Lung microvascular endothelial cell (primary cell): ENCODE measurements at places on chromosomes 1 and 21. TPM values are rescaled to one million over a fixed set of nuclear protein-coding genes. Genes with fewer than 3 reads are reported as not detected.

GLIS1 gene
- not detected in 2 replicates for total RNA-seq

ADAM30 gene
- not detected in 2 replicates for total RNA-seq

- no peak for DNase-seq
Observed at GRCh38 chr1:230814949-230815692, 53.2 kb downstream of the C1orf198 start.

DNA sequence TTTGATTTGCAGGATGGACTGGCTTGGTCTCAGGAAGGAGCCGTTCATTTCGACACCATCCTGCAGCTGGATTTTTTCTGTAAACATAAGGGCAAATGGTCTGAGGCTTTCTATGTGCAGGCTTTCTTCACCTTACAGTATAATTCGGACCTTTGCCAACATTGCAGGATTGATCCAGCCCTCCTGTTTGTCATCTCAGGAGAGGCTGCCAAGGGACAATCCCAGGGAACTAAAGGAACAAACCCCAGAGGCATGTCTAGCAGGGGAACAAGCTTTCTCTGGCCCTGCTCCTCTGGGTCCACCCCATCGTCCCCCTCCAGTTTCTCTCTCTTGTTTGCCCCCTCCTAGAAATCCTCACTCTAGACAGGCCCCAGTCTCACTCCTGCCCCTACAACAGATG is 24.8 kb upstream of the GBP6 start:
- DNase-seq = no peak

ANKRD65 gene
- total RNA-seq = under 0.01 and 0.22 TPM in 2 replicates

KIAA0040 gene
- 4.2 and 11.6 TPM in 2 replicates for total RNA-seq

CA6 gene
- not detected in 2 replicates for total RNA-seq

NRIP1 gene
- 29.6 and 57.1 TPM in 2 replicates for total RNA-seq
